ENCODE measurements at places on chromosomes 1 and 21.

DNA sequence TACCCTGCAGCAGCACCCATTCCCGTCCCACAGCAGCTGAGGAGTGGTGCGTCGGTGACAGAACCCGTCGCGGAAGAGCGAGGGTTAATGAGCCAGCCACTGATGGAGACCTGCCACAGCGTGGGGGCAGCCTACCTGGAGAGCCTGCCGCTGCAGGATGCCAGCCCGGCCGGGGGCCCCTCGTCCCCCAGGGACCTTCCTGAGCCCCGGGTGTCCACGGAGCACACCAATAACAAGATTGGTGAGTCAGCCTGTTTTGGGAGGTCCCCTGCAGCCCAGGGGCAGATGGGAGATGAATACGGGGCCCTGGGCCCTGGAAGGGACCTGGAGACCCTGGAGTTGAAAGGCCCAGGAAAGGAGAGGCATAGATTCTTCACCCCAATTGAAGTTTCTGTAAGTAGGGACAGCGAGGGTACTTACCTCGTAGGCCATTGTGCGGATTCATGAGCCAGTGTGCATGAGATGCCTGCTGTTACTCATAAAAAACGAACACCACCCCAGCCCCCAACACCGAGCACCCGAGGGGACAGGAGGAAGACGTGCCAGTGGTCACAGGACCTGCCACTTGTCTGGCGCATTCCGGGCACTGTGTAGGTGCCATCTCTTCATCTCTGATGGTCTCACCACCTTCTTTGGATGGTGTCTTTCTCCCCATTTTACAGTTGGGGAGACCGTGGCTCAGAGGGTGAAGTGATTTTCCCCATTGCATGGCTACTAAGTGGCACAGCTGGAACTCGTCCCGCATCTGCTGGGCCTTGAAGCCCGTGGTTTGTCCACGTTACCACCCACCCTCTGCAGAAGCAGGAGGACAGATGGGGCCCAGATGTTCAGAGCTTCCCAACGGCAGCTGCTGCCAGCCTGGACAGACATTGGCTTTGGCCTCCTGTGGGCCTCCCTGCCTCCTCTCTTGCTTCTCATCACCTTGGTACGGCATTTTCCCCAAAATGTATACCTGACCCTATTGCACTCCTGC lies 28.3 kb upstream of the TNFRSF1B start:
- DNase-seq, result no peak

GRCh38 chr1:38865112-38865715 lies 5.6 kb upstream of the RRAGC start:
- DNase-seq, result no peak

DNA sequence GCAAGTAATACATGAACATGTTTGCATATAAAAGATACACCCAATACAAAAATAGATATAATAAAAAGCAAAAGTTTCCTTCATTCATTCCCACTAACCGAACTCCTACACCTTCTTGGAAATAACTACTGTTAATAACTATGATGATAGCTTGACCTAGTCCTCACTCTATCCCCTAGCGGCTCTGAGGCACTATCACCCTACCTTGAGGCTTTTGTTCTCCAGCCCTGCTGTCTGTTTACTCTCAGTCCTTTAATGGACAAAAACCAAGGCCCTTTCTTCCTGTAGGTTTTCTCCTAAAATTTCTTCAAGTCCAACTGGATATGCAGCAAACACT lies 186.6 kb downstream of the SLC35F3 start:
- no peak for DNase-seq

DNA sequence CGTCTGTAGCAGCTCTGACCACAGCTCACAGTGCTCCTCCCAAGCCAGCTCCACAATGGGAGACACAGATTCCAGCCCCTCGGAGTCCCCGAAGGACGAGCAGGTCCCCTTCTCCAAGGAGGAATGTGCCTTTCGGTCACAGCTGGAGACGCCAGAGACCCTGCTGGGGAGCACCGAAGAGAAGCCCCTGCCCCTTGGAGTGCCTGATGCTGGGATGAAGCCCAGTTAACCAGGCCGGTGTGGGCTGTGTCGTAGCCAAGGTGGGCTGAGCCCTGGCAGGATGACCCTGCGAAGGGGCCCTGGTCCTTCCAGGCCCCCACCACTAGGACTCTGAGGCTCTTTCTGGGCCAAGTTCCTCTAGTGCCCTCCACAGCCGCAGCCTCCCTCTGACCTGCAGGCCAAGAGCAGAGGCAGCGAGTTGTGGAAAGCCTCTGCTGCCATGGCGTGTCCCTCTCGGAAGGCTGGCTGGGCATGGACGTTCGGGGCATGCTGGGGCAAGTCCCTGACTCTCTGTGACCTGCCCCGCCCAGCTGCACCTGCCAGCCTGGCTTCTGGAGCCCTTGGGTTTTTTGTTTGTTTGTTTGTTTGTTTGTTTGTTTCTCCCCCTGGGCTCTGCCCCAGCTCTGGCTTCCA lies 22.9 kb upstream of the VPS13D start:
- no peak for DNase-seq

GRCh38 chr1:213083112-213083445 lies 32.0 kb downstream of the RPS6KC1 start:
- DNase-seq, result no peak

- DNase-seq, result no peak
These were observed 22.4 kb downstream of the DSTYK start for GRCh38 chr1:205189131-205189530.

GRCh38 chr1:66309006-66309741 lies 224.8 kb upstream of the SGIP1 start:
- DNase-seq, result no peak

DNA sequence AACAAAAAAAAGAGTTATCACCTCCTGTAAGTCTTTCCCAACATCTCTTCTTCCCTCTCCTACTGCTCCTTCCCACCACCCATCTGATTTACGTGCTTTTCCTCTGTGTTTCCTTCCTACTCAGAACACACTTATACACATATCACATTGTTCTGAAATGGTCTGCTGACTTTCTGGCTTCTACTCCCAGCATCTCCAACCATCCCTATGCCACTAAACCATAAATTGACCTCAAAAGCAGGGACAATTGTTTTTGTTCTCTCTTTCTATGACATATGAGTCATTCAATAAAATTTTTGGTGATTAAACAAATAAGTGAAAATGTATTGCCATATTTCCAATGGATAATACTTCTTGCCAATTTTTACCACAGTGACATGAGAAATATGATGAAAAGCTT lies 8.2 kb downstream of the GOLPH3L start:
- no peak for DNase-seq

GRCh38 chr1:12124693-12125421 lies 41.9 kb upstream of the TNFRSF1B start:
- DNase-seq, result peak; percentile 51

DNA sequence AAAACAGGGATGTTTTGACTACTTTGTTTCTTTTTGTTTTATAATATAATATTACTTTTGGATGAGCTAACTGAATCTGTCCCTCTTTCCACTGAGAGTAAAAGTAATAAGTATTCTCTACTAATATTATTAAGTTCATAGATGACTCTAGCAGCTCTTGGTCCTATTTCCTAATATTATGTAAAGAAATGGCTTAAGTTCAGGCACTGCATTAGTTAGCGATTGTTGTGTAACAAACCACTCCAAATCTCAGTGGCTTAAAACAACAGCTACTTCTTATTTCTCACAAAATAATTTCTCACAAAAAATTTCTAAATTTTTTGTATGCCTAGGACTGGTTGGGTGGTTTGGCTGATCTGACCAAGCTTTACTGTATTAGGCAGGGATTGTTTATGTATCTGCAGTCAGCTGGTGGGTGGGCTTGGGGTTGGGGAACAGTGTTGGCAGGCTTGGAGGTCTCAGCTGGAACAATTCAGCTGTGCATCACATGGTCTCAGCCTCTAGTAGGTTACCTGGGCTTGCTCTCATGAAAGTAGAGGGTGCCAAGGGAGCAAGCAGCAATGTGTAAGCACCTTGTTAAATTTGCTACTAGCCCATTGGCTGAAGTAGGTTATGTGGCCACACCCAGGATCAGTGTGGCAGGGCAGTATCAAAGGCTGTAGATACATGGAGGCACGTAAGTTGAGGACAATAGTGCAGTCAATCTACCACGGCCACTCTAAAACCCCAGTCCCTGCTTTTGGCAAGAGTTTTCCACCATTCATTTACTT lies 8.8 kb upstream of the CCT8 start:
- no peak for DNase-seq

DNA sequence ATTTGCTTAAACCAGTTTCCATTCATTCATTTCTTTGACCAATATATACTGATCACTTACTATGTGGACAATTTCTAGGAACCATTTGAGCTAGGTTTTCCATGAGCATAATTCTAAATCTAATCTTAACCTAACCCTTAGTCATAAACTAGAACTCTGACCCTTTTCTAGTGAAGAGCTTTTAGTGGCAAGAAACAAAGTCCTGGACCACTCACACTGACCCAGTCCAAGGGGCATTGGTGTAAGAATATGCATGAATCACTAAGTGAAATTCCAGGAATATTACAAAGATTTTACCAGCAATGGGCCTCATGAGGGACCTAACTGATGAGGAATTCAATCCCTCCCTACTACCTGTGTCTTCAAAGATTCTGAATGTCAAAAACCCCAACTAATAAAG lies 40.6 kb upstream of the SLC2A1 start:
- DNase-seq, result no peak

- no peak for DNase-seq
These were observed 5.0 kb downstream of the SPATA46 start for GRCh38 chr1:162371611-162372010.

GRCh38 chr1:95916616-95917015 lies 682.6 kb downstream of the RWDD3 start:
- DNase-seq, result no peak

DNA sequence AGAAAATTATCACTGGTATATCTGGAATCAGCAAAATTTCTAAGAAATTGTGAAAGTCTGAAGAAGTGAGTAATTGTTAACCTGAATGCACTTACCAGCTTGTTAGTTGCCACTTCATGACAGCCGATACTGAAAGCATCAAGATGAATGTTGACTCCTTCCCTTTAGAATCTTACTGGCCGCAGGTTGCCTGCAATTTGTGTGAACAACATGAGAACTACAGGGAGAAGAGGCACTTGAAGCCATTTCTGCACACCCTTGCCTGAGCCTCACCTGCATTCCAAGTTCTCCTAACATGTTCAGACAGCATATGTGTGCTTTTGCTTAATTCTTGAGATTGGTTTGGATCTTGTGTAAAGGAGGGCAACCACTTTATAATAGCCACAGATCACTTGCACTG lies 59.2 kb upstream of the SSX2IP start:
- no peak for DNase-seq

DNA sequence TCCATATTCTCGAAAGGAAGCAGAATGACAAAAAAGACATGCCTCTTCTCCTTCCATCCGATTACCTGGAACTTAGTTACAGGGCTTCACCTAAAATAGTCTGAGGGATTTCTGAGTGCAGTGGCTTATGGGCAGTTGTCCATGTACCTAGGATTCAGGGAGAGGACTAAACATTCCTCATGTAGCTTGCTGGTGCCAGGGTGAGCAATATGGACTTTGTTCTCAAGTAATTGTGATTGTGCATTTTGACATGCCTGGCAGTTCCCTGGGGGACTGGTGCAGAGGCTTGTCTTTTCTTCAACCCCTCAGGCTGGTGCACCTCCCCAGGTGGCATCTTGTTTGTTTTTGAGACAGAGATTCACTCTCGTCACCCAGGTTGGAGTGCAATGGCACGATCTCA lies 6.1 kb upstream of the PSEN2 start:
- DNase-seq, result no peak

DNA sequence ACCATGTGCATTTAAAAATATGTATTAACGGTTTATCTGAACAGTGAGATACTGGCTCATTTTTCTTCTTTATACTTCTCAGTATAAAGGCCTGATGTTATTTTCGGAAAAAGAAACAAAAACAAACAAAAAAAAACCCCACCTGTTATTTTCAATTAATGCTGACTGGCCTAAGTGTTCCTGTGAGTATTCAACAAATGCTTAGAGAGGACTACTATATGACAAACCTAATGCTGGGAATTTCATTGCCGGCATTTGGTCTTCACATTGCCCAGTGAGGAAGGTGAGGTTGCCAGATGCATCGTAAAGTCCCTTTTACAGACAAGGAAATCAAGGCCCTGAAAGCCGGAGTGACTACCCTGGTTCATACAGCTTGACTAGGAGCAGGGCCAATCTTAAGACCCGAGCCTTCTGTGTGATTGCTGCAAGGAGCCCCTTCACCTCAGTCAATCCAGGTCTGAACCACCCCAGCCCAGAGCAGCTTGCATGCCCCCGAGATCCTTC lies 599 bp downstream of the MRPL24 start:
- DNase-seq, result no peak

- no peak for DNase-seq
These were observed 41.5 kb downstream of the GBP6 start for GRCh38 chr1:89405275-89405929.

- no peak for DNase-seq
These were observed 838.7 kb upstream of the PRMT6 start for GRCh38 chr1:106217765-106218164.

- DNase-seq, result no peak
These were observed 105.5 kb downstream of the TOMM20 start for GRCh38 chr1:235022981-235023710.

- peak; percentile 32 for DNase-seq
These were observed 30.6 kb upstream of the CTPS1 start for GRCh38 chr1:40948741-40949443.

GRCh38 chr1:212718499-212718898 lies 18.9 kb upstream of the BATF3 start:
- DNase-seq, result no peak

GRCh38 chr1:15276691-15277446 lies 29.8 kb downstream of the FHAD1 start:
- no peak for DNase-seq

GRCh38 chr1:146032631-146033219 lies 11.2 kb upstream of the HJV start:
- DNase-seq, result peak; percentile 28

- DNase-seq, result no peak
These were observed 71.1 kb downstream of the SKI start for GRCh38 chr1:2299131-2299627.

GRCh38 chr1:204568576-204569315 lies 52.5 kb downstream of the MDM4 start:
- DNase-seq, result no peak

DNA sequence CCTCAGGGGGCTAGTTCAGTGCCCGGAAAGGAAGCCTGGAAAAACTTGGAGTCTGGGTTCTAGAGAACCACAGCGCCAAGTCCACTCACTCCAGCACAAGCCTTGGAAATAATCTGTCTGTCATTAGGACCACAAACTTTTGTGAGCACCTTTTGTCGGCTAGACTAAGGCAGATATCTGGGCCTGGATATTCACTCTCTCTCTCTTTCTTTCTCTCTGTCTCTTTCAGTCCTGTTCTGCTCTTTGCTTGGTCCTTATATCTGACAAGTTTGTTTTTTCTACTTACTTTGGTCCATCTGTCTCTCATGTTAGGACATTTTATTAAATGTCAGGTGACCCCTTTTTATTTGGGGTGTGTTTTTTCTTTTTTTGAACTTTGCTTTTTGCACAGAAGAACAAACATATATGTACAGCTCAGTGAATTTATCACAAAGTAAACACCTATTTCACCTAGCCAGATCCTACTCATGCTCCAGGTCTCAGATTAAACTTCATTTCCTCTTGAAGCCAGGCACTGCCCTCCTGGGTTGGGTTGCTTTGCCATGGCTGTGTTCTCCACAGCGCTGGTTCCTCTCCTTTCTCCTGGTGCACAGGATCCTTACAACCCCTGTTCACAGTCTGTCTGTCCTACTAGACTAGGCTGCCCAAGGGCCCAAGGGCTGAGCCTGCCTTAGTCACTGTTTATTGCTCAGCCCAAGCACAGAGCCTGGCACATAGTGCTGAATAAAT lies 40.8 kb downstream of the TCEANC2 start:
- no peak for DNase-seq
